ENCODE measurements at places on chromosomes 4 and X.

- no peak overlapping the region for H3K4me3 ChIP-seq
- H3K27me3 ChIP-seq = no peaks in the 10 kb centered on the region
- no peak for DNase-seq
- H3K36me3 ChIP-seq = no peaks in the 10 kb centered on the region
- no peak overlapping the region for H3K27ac ChIP-seq
Measured at GRCh38 chrX:10828640-10829039, 208.3 kb upstream of the MID1 start.

DNA sequence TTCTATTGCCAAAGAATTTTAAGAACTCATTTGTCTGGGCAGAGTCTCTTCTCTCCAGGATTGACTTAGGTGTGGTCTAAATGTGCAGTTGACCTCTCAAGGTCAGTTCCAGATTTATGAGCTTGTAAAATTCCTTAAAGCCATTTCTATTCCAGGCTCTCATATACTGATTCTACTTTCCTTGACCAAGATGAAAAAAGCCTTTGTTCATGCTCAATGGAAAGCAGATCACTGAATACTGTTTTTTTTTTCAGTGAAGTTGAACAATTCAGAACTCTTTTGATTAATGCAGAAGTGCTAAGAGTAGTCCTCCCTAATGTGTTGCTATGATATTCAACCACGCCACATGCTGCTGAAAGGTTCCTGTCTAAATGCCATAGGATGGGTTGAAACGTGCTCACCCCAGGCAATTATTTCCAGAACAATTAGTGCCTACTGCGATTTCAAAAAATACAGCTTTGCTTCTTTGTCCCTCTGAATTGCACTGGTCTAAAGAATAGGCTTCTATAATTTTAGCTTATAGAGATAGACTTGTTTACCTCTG lies 312.4 kb upstream of the PABPC5 start:
- H3K36me3 ChIP-seq = no peaks in the 10 kb centered on the region
- no peak overlapping the region for H3K4me3 ChIP-seq
- DNase-seq = no peak
- H3K27ac ChIP-seq = no peak overlapping the region

GRCh38 chr4:126058596-126058995 lies 743.8 kb downstream of the FAT4 start:
- no peak overlapping the region for H3K27ac ChIP-seq
- H3K4me1 ChIP-seq = peaks cover 16% of the 10 kb centered on the region
- no peaks in the 10 kb centered on the region for H3K27me3 ChIP-seq
- no peaks in the 10 kb centered on the region for H3K36me3 ChIP-seq

- peaks cover 4% of the 10 kb centered on the region for H3K36me3 ChIP-seq
- H3K27me3 ChIP-seq = no peaks in the 10 kb centered on the region
- no peak overlapping the region for H3K4me3 ChIP-seq
- no peak overlapping the region for H3K27ac ChIP-seq
- DNase-seq = no peak
- peaks cover 18% of the 10 kb centered on the region for H3K4me1 ChIP-seq
Measured at GRCh38 chr4:56130606-56131155, 181.9 kb downstream of the CEP135 start.

DNA sequence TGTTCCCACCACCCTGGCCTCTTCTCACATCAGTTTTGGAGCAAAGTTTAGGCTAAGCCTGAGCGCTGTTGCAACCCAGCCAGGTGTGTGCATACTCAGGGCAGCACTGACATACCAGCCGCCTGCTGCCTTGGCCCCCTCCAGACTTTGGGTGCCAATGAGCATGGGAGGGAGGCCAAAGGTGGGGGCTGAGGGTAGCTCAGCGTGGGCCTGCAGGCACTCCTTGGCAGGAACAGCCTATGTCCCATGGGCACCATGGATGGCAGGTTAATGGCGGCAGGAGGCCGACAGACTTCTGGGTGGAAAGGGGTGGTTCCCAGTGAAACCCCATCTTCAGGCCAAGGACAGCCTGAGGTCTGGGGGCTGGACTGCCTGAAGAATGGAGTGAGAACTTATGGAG lies 462.2 kb downstream of the ADGRL3 start:
- no peak for DNase-seq
- H3K27ac ChIP-seq = no peak overlapping the region
- no peaks in the 10 kb centered on the region for H3K27me3 ChIP-seq
- no peak overlapping the region for H3K4me3 ChIP-seq
- H3K36me3 ChIP-seq = peaks cover 4% of the 10 kb centered on the region

- DNase-seq = no peak
- H3K27me3 ChIP-seq = no peaks in the 10 kb centered on the region
- H3K36me3 ChIP-seq = peaks cover 3% of the 10 kb centered on the region
- peaks cover 66% of the 10 kb centered on the region for H3K4me1 ChIP-seq
- peak overlapping the region; percentile 92 for H3K27ac ChIP-seq
Measured at GRCh38 chrX:133981924-133982323, 3.5 kb downstream of the GPC3 start.

GRCh38 chr4:27239641-27240040 lies 379.0 kb downstream of the STIM2 start:
- no peaks in the 10 kb centered on the region for H3K36me3 ChIP-seq
- H3K27me3 ChIP-seq = peaks cover 7% of the 10 kb centered on the region
- H3K4me1 ChIP-seq = no peaks in the 10 kb centered on the region
- no peak for DNase-seq
- H3K4me3 ChIP-seq = no peak overlapping the region
- H3K27ac ChIP-seq = no peak overlapping the region

DNA sequence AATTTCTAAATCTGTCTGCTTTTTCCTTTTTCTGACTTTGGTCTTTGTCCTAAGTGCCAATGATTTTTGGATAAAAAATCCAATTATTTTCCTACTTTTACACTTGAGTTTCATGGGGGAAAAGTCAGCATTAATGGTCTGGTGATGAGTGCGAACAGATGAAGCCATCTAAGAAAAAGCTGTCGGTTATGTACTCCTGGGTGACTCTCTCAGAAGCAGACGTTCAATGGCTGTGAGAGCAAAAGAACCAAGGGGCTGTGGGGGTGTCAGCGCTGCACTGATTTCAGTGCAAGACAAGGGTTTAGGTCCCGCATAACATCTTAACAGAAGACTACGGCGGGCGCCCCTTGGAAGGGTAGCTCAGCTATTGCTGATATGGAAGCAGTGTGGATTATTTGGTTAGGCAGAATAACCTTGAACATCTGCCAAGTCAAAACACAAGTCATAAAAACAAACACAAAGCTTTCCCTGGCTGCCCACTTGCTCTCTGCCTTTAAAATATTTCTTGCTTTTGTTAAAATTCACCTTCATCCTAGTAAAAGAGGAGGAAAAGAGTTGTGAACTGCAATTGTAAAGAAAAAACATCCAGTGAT lies 240.5 kb downstream of the MAML3 start:
- DNase-seq = no peak
- no peaks in the 10 kb centered on the region for H3K36me3 ChIP-seq
- H3K4me3 ChIP-seq = no peak overlapping the region
- peaks cover 61% of the 10 kb centered on the region for H3K4me1 ChIP-seq
